ENCODE measurements at places on chromosomes 5 and 9.

DNA sequence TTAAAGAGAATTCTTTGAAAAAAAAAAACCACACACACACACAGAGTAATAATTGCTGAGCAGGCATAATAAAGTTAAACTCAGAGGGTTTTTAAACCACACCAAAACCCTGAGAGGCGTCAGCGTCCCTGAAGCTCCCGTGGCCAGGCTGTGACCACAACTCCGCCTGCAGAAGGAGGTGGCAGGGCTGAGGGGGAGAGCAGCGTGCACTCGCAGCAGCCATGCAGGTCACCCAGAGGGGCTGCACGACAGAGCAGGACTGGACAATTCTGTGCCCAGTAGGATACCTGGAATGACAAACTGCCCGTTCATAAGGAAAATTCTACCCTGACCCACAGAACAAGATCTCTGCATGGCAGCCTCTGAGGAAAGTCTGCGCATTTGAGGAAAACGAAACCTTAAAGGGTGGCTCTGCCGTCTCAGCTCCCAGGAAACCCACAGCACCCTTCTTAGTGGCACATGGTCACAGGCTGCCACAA is 44.0 kb downstream of the ROR2 start:
- peak; percentile 44 for DNase-seq

DNA sequence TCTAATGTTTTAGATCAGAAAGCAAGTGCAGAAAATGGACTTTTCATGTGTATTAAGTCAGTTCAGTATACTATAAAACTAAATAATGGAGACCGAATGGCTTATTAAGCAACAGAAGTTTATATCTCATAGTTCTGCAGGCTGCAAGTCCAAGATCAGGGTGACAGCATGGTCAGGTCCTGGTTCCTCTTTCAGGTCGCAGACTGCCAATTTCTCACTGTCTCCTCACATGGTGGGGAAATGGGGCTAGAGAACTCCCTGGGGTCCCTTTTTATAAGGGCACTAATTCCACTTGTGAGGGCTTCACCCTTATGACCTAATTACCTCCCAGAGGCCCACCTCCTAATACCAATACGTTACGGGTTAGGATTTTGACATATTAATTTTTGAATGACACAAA is 48.7 kb downstream of the RICTOR start:
- peak; percentile 79 for DNase-seq

DNA sequence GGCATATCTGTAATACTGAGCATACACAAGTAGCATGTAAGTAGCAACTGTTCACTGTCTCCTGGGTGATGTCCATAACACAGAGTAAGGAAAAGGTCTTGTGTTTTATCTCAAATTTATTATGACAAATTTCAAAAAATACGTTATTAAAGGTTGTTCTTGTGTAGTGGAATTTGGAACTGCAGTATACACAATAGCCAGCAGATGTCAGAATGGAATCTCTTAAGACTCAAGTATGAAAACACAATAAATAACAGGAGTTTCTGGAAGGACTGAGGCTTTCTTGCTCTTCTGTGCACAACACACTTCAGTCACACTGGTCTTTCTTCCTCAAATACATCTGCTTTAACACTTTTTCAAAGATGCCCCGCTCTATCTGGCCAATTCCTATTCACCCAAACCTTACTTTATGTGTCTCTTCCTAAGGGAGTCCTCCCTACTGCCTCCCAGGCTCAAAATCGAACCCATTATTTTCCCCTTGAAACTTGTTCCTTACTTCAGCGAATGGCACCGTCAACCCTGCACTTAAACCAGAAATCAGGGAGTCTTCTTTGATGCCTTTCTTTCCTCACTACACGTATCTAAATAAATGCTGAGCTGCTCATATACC is 6.5 kb upstream of the FBXO10 start:
- peak; percentile 41 for DNase-seq

- DNase-seq = no peak
Measured at GRCh38 chr5:45189481-45189880, 380.7 kb downstream of the MRPS30 start.

GRCh38 chr5:141349917-141350619 is at the start of gene PCDHGB1:
Gene PCDHGB1, plus strand, starts transcription at chr5:141350099. Its CDS starts 162 bp downstream, at chr5:141350261.
- no peak for DNase-seq

DNA sequence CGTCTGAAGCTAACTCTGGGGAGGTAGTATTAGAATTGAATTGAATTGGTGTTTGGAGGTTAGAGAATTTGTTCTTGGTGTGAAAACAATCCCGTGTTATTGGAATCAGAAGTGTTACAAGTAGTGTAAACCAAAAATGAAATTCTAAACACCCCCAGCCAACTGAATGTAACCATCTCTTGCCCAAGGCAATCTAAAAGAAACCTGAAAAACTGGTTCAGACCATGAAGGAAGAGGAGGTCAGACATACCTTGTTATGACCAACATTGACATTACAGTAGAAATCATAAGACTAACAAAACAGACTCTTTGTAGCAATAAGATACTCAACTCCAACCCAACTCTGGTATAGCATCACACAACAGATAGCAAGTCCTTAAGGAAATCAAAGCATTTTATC is 159.0 kb downstream of the TUSC1 start:
- no peak for DNase-seq

DNA sequence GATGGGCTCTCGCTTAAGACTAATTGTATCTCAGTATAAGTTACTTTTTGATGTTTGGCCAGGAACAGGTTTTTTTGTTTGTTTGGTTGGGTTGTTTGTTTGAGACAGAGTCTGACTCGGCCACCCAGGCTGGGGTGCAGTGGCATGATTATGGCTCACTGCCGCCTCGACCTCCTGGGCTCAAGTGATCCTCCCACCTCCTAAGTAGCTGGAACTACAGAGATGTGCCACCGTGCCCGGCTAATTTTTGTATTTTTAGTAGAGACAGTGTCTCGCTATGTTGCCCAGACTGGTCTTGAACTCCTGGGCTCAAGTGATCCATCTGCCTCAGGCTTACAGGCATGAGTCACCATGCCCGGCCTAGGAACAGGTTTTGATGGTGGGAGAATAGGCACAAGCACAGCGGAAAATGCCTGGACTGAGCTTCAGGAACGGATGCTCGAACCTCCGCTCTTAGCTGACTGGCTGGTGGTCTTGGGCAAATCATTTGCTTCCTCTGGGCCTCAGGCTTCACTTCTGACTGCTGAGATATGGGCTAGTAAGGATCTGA is 11.4 kb upstream of the SYNPO start:
- DNase-seq = no peak

DNA sequence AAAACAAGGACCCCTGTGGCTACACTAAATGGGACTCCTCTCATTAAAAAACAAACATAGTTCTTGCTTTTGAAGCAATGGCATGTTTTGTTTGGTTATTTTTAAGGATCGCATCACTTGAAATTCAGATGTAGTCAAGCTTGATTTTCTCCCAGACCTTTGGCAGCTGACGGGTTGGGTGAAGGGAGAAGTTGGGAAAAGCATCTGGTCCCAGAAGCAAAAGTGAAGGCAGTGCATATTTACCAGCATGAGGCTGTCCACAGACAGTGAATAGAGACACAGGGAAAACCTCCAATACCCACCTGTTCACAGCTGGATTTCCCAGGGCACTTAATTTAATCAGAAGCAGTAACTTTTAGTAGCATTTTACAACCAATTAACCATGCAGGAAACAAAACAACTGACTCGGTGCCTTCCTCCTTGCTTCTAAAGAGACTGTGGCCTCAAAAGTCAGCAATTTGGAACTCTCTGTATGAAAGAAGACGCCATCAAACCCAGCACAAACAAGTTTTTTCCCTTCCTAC is 245.4 kb downstream of the EBF1 start:
- DNase-seq = no peak

DNA sequence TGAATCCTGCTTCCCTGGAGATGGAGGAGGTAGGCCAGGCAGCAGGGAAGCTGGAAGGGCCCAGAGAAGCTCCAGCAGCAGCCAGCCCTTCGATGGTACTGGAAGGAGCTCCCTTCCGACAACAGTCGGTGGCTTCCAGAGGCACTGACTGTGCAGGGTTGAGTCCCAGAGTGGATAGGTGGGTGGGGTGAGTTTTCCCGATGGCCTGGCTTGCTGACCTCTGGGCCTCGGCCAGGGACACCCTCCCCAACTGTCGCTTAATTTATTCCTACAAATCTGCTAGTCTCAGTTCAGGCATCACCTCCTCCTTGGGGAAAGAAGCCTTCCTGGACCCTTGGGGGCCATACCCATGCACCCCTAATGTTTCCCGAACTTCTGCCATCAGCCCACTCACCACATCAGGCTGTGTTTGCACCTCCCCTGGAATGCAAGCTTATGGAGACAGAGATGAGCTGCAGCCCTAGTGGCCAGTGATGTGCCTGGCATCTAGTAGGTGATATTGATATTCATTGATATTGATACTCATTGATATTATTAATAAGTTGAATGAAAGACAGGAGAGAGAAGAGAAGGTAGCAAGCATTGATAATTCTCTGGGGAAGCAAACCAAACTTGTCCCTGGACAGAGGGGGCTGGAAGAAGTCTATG is 104.6 kb upstream of the BOD1 start:
- no peak for DNase-seq

GRCh38 chr5:113641715-113642114 is 128.2 kb downstream of the YTHDC2 start:
- no peak for DNase-seq

- no peak for DNase-seq
Measured at GRCh38 chr5:59789197-59789596, 104.3 kb downstream of the PDE4D start.

- no peak for DNase-seq
Measured at GRCh38 chr5:53243403-53243802, 133.8 kb upstream of the MOCS2 start.

DNA sequence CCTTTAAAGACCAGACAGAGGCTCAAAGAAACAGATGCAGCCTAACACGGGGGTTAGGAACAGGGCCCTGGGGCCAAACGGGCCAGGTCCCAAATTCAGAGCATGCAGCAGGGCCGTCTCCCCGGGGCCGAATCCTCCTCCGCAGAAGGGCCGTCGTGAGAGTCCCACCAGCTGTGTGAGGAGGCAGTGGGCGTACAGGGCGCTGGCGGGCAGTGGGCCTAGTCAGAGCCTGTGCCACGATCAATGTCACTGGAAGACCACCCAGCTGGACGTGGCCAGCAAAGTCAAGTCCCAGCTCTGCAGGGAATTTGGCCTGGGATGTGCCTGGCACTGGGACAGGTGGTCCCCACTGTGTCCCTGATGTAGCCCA is 15.8 kb upstream of the FCN2 start:
- no peak for DNase-seq

DNA sequence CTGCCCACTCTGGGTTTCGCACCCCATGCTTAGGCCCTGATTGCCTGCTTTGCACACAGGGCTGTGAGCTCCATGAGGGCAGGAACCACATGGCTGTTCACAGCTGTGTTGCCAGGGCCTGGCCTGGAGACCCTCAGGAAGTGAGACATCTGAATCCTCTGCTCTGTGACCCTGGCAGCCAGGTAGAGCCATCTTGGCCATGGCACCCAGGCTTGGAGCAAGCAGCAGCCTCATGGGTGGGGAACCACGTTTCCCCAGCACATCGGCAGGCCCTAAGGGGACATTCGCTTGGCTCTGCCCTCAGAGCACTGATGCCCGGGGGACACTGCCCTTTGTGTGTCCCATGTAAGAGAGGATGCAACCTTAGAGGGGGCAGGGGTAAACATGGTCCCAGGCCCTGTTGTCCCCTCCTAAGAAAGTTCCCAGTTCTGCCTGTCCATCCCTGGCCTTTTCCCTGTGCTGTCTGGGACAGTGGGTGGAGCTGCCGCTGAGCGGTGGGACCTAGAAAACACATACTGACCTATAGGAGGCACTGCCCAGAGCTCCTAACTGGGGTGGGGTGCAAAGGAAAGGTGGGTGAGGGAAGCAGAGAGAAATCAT is 144.1 kb upstream of the IER5L start:
- DNase-seq = no peak

DNA sequence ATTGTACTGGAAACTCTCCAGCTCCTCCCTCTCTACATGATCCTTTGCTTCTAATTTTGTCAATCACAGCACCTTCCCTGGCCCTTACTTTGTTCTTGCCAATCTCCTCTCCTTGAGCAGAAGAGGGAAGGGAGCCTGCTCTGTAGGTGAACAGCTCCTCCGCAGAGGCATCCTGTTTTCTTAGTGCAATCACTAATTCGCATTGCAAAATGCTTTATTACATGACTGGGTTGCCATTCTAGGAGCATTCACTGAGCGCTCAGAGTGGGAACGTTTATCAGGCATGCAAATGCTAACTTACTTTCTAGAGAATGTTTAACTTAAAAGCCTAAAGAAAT is 416 bp upstream of the SNX18 start:
- no peak for DNase-seq

DNA sequence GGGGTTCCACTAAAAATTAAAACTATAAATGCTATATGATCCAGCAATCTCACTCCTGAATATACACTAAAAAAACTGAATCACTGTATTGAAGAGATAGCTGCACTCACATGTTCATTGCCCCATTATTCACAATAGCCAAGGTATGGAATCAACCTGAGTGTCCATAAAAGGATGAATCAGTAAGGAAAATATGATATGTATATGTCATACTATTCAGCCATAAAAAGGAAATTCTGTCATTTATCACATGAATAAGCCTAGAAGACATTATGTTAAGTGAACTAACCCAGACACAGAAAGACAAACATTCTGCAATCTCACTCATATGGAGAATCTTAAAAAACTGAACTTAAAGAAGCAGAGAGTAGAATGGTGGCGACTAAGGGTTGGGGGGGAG is 1376.2 kb upstream of the CDH9 start:
- DNase-seq = no peak

GRCh38 chr9:132201780-132202703 is 40.2 kb downstream of the NTNG2 start:
- no peak for DNase-seq

GRCh38 chr5:130476325-130476724 is 572.1 kb downstream of the CHSY3 start:
- no peak for DNase-seq
